CD4-positive, alpha-beta T cell treated with Interleukin-10 for 1 hour (primary cell): ENCODE measurements at places on chromosomes 11 and 22.

GRCh38 chr11:128216198-128216597 lies 371.2 kb downstream of the ETS1 start:
- no peak for DNase-seq

DNA sequence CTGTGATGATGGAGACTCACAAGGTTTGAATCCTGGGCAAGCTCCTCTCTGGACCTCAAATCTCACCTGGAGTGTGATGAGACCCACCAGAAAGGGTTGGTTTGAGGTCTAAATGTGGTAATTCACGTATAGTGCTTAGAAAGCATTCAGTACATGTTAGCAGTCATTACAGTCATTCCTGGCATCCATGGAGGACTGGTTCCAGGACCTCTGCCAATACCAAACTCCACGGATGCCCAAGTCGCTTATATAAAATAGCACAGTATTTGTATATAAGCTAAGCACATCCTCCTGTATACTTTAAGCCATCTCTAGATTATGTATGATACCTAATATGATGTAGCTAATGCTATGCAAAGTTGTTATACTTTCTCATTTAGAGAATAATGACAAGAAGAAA lies 67.6 kb upstream of the CYP2D6 start:
- DNase-seq, result no peak

- DNase-seq, result no peak
Measured at GRCh38 chr22:20863366-20863765, 4.6 kb downstream of the SNAP29 start.

- DNase-seq, result peak; percentile 91
Measured at GRCh38 chr11:72724851-72725723, 27.1 kb downstream of the ARAP1 start.

GRCh38 chr11:73467505-73467904 lies 91.3 kb downstream of the RELT start:
- DNase-seq, result no peak

DNA sequence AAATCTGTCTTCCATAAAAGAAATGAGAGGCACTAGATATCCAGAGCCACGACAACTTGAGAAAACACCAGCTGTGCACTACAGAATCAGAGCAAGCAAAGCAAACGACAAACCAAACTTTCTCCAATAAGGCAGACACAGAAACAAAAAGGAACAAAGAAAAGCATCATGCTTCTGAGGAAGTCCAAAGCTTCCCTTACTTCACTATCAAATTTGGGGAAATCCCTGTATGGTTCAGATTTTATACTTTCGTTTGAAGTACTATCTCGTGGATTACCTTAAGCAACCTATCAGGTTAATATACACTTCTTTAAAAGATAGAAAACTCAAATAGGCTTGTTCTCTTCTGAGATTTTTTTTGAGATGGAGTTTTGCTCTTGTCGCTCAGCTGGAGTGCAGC lies 27.7 kb downstream of the ALG9 start:
- DNase-seq, result no peak

- DNase-seq, result no peak
Measured at GRCh38 chr11:130437848-130438247, 9.4 kb upstream of the ADAMTS8 start.

DNA sequence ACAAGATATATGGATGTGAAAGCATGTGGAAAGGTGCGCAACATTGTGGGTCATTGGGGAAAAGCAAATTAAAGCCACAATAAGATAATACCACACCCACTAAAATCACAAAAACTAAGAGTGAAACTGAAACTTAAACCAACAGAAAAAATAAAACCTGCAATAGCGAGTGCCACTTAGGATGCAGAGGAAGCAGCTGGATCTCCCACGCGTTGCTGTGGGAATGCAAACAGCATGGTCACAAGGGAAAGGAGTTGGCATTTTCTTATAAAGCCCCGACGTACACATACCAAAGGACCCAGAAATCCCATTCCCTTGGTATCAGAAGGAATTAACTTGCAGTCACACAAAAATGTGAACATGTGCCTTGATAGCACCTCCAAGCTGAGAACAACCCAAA lies 712.0 kb downstream of the TBC1D22A start:
- DNase-seq, result no peak

GRCh38 chr11:129374081-129374992 lies 1.3 kb upstream of the BARX2 start:
- no peak for DNase-seq

DNA sequence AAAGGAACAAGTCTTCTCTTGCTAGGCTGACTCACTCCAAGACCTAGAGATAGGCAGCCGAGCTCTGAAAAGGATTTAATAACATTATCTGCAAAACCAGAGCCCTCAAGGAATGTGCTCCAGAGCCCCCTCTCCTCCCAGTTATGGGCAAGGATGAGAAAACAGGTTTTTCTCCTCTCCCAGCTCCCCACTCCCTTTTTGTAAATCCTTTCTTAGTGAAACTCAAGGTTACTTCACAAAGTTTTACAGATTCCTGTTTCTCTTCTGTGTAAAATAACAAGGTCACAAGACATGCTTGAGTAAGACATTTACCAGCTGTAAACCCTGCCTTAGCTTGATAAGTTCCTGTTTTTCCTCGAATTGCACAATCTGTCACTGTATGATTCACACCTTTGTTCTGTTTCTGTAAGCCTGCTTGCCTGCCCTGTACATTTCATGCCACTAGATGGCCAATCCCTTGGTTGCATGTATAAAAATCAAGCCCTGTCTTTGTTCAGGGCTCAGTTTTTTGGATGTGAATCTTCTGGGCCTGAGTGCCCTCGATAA lies 489.4 kb downstream of the KCNA4 start:
- peak; percentile 8 for DNase-seq

- DNase-seq, result no peak
Measured at GRCh38 chr22:24683691-24684090, 80.7 kb downstream of the GGT1 start.

GRCh38 chr11:66467756-66468155 lies 1.1 kb downstream of the PELI3 start:
- peak; percentile 37 for DNase-seq

DNA sequence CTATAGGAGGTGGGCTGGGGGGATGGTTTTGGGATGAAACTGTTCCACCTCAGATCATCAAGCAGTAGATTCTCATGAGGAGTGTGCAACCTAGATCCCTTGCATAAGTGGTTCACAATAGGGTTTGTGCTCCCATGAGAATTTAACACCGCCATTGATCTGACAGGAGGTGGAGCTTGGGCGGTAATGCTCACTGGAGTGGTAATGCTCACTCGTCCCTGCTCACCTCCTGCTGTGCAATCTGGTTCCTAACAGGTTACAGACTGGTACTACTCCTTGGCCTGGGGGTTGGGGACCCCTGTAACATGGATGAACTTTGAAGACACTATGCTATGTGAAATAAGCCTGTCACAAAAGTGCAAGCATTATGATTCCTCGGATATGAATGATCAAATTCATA lies 87.0 kb upstream of the CLNS1A start:
- DNase-seq, result no peak

- DNase-seq, result no peak
Measured at GRCh38 chr11:70437111-70437784, 38.9 kb downstream of the CTTN start.

- peak; percentile 54 for DNase-seq
Measured at GRCh38 chr11:68632802-68633201, 51.5 kb upstream of the GAL start.

- no peak for DNase-seq
Measured at GRCh38 chr11:76175783-76176182, 30.5 kb downstream of the WNT11 start.

DNA sequence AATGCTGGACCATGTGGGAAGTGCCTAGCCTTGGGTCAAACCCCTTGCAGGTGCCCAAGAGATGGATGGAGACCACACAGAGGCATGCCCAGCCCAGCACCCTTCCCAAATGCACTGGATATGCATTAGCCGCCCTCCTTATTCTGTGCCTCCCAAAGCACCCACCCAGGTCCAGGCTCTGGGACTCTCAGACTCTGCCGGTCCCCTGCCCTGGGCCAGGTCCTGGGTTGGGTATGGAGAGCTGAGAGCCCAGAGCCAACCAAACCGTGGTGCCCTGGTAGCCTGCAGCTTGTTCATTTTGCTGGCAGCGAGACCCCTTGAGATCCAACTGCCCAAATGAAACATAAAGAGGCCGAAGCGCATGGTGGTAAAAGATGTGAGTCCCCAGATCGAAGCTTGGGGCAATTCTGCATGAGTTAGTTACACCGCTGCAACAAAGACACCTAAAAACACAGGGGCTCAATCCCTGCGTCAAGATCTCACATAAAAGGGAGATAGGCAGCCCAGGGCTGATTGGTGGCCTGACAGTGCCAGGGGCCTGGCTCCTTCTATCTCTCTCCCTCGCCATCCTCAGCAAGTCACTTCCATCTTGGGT lies 61.5 kb downstream of the MYEOV start:
- DNase-seq, result no peak

DNA sequence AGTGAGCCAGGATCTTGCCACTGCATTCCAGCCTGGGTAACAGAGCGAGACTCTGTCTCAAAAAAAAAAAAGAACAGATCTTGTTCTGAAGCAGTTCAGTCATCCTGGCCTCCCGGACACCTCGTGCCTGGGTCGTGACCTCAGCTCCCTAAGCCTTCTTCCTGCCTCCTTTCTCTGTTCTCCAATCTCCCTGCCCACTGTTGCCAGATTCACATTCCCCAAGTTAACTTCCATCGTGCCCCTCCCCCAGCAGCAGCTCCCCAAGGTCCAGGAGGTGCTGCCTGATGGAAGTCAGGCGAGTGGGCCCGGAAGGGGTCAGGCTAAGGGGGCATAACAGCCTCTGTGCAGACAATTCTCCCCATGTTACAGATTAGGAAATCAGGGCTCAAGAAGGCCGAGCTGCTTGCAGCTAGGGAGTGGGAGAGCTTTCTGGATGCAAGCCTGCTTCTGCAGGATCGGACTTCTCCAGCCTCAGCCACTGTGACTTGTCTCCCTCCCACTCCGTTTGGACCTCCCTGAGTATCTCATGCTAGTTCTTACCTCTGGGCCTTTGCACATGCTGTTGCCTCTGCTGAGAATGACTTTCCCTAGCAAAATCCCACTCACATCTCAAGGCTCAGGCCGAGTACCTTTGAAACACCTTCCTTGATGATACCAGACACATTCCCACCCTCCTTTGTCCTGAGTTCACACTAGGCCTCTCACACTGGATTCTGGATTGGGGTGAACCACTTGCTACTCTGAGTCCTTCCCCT lies 14.3 kb upstream of the TMEM184B start:
- no peak for DNase-seq

DNA sequence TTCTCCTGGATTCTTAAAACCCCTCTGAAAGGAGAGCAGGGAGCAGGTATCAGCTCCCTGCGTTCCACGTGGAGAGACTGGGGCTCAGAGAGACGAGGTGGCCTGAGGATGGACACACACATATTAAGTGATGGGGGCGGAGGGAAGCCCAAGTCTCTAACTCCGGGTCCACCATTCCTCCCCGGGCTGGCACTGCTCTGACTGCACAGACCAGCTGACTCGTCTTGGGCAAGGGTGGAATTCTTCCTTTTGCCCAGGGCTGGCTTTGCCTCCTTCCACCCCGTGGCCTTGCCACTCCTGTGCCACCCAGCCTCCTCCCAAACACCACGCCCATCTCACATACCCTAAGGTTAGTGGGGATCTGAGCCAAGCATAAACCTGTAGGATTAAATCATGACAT lies 65.0 kb downstream of the BUD13 start:
- no peak for DNase-seq
